RWPE1 (cell line): ENCODE measurements at places on chromosomes 6 and 20.

GRCh38 chr6:30813631-30814145 lies 69.3 kb upstream of the IER3 start:
- no peak for DNase-seq

- no peak for DNase-seq
Observed at GRCh38 chr20:58268936-58269619, 40.4 kb upstream of the RAB22A start.

- DNase-seq = peak; percentile 3
Observed at GRCh38 chr6:107491138-107491609, 1.3 kb downstream of the SOBP start.

- no peak for DNase-seq
Observed at GRCh38 chr6:23269436-23269835, 700.1 kb downstream of the HDGFL1 start.

DNA sequence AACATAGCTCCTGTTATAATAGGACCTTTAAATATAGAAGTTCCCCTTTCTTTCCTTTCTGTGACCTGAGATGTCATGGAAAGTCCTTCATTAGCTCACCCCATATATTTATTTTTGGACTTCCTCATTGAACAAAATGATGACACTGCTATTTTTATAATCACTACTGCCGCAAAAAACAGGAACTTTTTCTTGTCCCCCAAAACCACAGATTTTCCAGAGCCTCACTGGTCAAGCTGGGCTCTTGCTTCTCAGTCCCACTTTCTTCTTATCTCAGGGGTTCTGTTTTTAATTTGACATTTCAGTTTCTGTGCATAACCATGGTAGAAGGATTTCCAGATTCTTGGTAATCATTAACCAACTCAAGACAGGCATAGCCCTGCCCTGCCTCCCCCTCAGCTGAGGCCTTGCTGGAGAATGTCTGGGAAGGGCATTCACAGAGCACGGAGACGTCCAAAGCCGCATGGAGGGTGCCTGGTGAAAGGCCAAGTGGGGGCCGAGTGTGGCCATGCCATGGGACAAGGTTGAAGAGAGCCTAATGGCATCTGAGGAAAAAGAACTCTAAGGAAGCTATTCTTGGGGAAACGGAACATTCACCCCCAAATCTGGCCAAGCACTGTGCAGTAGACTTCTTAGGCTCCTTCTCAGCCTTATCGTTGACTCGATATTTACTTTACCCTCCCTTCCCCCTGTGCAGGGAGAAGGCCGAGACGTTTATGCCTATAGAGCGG lies 73.7 kb downstream of the EDN1 start:
- DNase-seq = no peak

DNA sequence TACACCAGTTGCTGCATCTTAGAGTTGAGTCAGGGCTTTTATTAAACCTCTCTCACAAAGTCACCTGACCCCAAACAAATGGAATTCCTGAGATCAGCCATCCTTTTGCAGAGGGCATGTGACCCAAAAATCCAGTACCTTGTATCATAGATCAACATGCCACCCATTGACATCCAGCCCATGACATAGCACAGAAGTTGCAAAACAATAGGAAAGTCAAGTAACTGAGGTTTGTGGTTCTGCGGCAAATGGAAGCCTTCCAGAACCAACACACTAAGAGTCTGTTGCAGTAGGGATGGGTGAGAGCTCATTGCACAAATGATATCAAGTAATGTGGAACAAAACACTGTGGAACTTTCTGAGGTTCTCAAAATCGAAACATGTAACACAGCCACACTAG lies 111.2 kb downstream of the PDE7B start:
- DNase-seq = no peak

DNA sequence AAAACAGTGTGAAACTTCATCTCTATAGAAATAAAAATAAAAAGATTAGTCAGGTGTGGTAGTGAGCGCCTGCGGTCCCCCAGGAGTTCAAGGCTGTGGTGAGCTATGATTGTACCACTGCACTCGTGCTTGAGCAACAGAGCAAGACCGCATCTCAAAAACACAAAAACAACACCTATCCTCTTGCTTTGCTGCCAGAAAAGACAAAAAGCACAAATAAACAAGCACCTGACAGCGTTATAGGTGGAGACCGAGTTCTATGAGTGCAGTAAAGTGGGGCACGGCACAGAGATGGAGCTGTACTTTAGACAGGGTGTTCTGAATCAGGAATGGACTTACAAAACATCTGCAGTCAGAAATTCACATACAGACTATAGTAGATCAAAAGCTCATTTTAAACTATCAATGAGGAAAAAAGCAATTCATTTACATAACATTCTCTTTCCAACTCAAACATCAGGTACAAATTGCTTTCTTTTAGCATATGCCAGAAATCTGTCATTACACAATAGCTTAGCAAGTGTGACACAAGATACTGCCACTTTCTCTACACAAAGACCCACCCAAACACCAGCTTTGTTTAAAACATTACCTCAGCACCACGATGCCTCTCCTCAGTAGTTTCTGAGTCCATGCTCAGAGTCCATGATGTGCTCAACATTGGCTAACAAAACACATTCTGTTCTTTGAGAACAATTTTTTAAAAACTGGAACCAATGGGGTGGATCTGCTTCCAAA lies 10.1 kb downstream of the EZR start:
- DNase-seq = no peak

DNA sequence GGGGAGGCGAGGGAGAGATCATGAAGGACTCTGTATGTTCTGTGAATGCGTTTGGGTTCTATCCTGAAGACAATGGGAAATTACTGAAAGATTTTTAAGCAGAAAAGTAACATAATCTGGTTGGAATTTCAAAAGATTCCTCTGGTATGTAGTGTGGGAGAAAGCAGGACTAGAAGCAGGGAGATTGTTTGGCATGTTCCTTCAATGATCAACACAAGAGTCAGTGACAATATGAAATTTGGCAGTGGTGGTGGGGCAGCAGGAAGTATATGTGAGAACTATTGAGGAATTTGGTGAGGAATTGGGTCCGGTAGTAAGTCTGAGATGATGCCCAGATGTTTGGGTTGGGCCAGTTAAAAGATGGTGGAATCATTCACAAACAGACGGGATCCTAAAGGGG lies 348.7 kb downstream of the CD83 start:
- no peak for DNase-seq

GRCh38 chr20:61300709-61301108 lies 48.6 kb downstream of the CDH4 start:
- DNase-seq = no peak

DNA sequence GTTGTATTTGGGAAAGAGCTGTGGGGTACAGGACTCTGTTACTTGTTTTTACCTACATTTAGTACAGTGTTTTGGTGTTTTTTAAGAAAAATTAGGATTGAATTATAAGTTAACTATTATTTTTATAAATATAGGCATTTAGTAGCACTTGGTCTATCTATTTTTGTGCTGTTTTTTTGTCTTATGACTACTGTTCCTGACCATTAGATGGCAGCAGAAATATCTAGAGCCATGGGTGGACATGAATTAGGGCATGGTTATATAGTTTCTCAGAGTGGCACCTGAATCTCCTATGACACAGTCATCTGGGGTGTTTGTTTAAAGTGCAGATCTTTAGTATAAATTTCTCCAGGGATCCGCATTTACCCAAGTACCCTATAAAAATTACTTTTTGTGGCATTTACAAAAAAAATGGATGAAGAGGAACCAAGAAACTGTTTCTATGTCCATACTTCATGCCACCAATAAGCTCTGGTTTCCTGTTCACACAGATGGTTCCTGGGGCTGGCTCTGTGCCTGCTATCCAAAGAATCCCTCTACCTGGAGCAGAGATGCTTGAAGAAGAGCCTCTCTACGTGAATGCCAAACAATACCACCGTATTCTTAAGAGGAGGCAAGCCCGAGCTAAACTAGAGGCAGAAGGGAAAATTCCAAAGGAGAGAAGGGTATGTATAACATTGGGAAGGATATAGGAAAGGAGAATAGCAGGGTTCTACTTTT lies 19.8 kb downstream of the NFYA start:
- no peak for DNase-seq

DNA sequence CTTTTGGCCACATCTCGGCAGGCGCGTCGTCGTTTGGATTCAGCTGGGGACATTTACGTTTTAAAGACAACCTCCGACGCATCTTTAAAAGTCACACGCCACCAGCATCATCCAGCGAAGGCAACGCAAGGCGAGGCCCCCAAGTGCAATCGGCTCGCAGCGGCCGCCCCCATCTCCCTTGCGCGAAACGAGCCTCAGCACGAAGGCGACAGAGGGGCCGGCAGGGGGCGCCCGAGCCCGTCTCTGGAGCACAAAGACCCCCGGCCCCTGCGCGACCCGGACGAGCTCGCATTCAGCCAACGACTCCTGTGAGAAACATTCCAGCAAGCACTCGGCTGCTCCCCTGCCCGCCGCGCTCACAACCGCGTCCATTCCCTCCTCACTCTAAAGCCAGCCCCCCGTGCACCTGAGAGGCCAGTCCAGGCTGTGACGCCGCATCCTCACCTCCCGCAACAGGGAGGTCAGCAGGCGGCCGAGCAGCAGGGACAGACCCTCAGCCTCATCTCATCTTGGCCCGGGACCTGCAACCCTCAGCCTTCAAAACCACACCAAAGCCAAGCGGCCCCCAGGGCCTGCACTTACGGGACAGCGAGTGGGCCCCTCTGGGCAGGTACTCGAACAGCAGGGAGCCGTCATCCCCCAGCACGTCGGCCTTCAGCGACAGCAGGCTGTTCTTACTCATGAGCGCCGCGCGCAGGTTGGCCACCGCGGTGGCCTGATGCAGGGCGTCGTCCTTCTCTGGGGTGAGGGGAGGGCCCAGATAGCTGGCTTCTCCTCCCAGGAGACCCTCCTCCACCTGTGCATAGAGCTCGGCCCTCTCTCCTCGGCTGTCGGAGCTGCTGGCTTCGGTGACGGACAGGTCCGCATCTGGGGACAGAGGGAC lies 35.8 kb downstream of the SLC2A4RG start:
- no peak for DNase-seq

GRCh38 chr6:47524136-47524845 lies 46.7 kb downstream of the CD2AP start:
- DNase-seq = no peak

- DNase-seq = peak; percentile 54
Observed at GRCh38 chr6:113433335-113433991, 423.7 kb upstream of the MARCKS start.

GRCh38 chr6:105836379-105836778 lies 249.8 kb upstream of the PRDM1 start:
- no peak for DNase-seq
